ENCODE measurements at places on chromosomes 4 and X.

DNA sequence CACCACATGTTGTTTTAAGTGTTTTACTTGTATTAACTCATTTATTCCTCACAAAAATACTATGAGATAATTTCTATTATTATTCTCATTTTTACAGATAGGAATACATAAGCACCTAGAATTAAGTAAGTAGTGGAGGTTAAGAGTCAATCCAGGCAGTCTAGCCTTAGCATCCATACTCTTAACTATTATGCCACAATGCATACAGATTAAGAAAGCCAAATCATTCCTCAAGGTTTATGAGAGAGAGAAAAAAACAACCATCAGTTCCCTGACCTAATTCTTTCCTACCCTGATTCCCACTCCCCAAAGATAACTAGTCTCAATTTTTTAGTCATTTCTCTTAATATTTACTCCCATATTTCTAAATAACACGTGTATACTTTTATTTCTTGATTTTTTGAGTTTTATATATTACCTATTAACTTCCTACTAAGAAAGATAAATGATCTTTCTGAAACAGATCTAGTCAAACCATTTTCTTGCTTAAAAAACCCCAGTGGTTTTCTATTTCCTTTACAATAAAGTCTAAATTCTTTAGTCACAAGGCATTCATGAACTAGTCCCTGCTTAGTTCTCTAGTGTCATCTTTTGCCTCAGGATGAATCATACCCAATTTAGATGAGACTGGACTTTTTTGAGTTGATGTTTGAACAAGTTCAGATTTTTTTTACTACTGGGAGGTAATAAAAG, 16.0 kb downstream of the UBA6 start:
- no peaks in the 10 kb centered on the region for H3K36me3 ChIP-seq
- no peak overlapping the region for H3K27ac ChIP-seq
- no peaks in the 10 kb centered on the region for H3K27me3 ChIP-seq
- H3K4me3 ChIP-seq = no peak overlapping the region
- DNase-seq = no peak
- no peaks in the 10 kb centered on the region for H3K4me1 ChIP-seq

- no peak overlapping the region for H3K27ac ChIP-seq
- no peak overlapping the region for H3K4me3 ChIP-seq
- DNase-seq = no peak
- no peaks in the 10 kb centered on the region for H3K4me1 ChIP-seq
- H3K27me3 ChIP-seq = no peaks in the 10 kb centered on the region
Observed at GRCh38 chr4:89101256-89102161, 9.8 kb upstream of the TIGD2 start.

DNA sequence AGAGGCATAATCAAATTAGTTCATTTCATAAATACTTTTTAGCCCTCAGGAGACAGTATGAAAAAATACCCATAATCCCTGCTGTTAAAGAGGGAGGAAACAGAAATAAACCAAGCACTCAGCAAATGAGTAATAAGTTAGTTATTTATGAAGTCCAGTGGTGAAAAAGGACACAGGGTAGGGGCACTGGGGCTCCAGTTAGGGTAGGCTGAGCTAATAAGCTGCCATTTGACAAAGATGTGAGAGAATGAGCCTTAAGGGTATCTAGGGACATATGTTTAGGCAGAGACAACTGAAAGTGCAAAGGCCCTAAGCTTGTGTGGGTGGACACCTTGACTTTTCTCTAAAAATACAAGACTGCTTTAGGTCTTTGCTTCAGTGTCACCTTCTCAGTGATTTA, 94.4 kb downstream of the IL15 start:
- no peaks in the 10 kb centered on the region for H3K4me1 ChIP-seq
- H3K27me3 ChIP-seq = no peaks in the 10 kb centered on the region
- H3K27ac ChIP-seq = no peak overlapping the region
- H3K36me3 ChIP-seq = no peaks in the 10 kb centered on the region

DNA sequence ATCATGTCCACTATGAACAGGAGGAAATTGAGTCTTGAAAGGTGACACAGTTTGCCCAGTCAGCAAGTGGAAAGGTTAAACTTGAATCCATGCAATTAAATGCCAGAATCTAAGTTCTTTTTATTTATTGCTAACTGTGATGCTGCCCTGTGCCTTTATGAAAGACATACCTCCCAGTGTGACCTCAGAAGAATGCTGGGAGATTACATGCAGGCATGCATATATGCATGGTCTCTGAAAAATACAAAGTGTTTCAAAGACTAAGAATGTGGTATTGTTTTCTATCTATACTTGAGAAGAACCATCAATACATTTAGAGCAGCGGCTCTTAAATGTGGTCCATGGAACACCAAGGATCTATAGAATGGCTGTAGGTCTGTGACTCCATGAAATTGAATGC, 45.6 kb downstream of the CCDC149 start:
- DNase-seq = no peak
- H3K4me1 ChIP-seq = no peaks in the 10 kb centered on the region
- H3K4me3 ChIP-seq = no peak overlapping the region

DNA sequence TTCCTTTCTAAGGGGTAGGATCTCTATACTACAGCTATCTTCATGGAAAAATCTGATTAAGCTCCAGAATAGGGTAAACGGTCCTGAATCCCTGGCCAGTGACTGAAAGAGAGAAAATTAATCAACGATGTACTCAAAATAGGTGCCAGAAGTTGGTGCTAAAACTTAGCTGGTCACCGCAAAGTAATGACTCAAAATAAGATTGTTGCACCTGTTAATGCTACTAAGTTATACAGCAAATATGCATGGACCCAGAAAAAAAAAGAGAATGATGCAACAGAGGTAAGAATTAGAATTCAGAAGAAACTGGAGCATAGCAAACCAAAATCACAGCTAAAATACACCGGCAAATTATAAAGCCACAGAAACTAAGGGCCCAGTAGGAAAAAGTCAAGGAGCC, 239.7 kb upstream of the FAM241A start:
- no peaks in the 10 kb centered on the region for H3K4me1 ChIP-seq
- no peak overlapping the region for H3K27ac ChIP-seq
- DNase-seq = no peak
- H3K36me3 ChIP-seq = no peaks in the 10 kb centered on the region
- H3K4me3 ChIP-seq = no peak overlapping the region

DNA sequence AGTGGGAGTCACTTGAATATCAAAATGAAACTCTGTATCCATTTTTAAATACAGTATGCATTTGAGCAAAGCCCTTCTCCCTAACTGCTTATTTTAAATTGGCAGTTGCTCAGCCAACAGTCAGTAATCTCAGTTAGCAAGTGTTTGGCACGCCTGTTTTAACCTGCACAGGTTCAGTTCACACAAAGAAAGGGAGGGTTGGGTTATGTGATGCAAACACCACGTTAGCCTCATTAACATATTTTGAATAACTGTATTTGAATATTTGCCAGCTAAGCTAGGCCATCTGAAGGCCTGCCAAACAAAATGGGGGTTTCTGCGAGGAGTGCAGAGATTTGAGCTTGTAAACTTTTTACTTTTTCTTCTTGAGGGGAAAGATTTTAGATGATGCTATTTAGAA, 19.8 kb downstream of the GAB1 start:
- no peak for DNase-seq
- peaks cover 87% of the 10 kb centered on the region for H3K4me1 ChIP-seq
- peak overlapping the region; percentile 60 for H3K27ac ChIP-seq
- no peaks in the 10 kb centered on the region for H3K36me3 ChIP-seq

DNA sequence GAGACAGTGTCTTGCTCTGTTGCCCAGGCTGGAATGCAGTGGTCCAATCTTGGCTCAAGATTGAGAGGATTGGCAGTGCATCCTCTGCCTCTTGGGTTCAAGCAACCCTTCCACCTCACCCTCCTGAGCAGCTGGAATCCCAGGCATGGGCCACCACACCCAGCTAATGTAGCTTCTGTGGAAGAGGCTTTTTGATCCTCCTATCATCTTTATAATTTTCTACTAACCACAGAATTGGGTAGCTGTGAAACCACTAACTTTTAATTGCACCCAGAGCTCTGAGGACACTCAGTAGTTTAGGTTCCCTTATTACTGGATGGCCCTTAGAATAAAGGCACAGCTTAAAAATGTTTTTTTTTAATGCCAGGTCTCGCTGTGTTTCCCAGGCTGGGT, 8.9 kb upstream of the AGA start:
- no peak overlapping the region for H3K27ac ChIP-seq
- H3K4me1 ChIP-seq = no peaks in the 10 kb centered on the region
- H3K27me3 ChIP-seq = no peaks in the 10 kb centered on the region
- H3K36me3 ChIP-seq = no peaks in the 10 kb centered on the region
- DNase-seq = no peak
- no peak overlapping the region for H3K4me3 ChIP-seq

- H3K4me3 ChIP-seq = no peak overlapping the region
- H3K4me1 ChIP-seq = peaks cover 21% of the 10 kb centered on the region
- no peak for DNase-seq
- H3K36me3 ChIP-seq = no peaks in the 10 kb centered on the region
Observed at GRCh38 chr4:8280876-8281440, 11.4 kb downstream of the HTRA3 start.

GRCh38 chr4:42399393-42399792, 2.1 kb downstream of the SHISA3 start:
- H3K4me3 ChIP-seq = no peak overlapping the region
- H3K4me1 ChIP-seq = peaks cover 27% of the 10 kb centered on the region
- H3K27me3 ChIP-seq = peaks cover 98% of the 10 kb centered on the region
- no peaks in the 10 kb centered on the region for H3K36me3 ChIP-seq

DNA sequence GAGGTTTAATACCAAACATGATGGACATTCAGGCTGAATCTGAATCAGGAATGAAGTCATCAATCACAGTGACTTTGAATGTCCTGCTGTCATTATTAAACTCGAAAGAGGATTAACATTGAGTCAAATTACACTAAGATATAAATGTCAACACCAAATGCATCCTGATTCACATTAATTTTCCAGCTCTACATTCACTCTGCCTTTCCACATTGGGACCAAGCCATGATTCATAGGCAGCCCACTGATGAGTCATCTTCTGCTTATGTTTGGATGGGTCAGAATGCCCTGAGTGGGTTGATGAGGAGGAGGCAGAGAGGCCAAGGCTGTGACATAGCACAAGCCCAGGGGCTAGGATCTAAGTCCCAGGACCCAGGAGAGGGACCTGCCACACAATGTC, 247.6 kb upstream of the RPS6KA3 start:
- no peak for DNase-seq
- H3K27ac ChIP-seq = no peak overlapping the region
- no peak overlapping the region for H3K4me3 ChIP-seq
- no peaks in the 10 kb centered on the region for H3K27me3 ChIP-seq
- H3K4me1 ChIP-seq = no peaks in the 10 kb centered on the region

GRCh38 chrX:150805736-150806135, 92.7 kb downstream of the CD99L2 start:
- H3K27ac ChIP-seq = no peak overlapping the region
- no peak for DNase-seq
- no peak overlapping the region for H3K4me3 ChIP-seq

DNA sequence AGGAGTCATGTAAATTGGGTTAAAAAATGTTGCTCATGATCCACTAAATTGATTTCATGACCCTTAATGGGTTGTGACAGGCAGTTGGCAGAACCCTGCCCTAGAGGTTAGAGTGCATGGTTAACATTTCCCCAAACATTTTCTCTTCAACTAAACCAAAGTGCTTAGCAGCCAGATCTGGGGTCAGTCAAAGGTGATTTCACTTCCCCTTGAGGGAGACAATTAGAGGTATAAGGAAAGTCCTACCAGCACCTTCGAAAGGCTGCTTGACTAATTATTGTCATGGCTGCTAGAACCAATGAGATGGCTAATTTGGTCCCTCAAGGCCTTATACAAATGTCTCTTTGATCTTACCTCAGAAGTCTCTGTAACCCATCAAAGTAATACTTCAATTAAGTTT, 30.9 kb upstream of the INTS6L start:
- no peak overlapping the region for H3K27ac ChIP-seq
- H3K4me3 ChIP-seq = no peak overlapping the region

DNA sequence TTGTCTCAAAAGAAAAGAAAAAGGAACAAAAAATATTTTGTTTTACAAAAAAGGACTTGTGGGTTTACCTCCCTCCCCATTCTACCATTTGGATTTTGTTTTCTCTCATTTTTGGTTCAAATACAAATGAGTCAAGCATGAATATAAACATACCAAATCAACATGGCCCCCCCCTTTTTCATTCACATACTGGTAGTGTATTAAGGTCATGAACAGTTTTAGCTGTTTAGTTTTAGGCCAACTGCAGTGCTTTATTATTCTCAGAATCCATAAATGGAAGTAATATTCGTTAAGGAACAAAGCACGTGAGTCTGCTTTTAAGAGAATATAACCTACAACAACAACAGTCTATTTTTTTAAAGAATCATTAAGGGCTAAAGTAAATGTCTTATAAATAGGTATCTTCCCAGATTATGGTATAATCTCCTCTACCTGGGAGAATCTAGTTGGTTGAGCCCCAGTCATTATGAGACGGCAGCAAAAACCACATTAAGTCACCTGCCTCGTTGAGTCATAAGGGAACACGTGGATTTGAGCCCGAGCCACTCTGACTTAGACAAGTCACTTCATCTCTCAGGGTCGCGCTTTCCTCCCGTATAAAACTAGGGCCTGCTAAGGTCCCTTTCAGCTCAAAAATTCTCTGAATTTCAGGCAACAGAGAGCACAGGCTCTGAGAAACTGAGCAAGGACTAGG, 26.7 kb downstream of the BCLAF3 start:
- H3K36me3 ChIP-seq = no peaks in the 10 kb centered on the region
- DNase-seq = no peak
- no peaks in the 10 kb centered on the region for H3K4me1 ChIP-seq
- no peaks in the 10 kb centered on the region for H3K27me3 ChIP-seq
- no peak overlapping the region for H3K27ac ChIP-seq
- H3K4me3 ChIP-seq = no peak overlapping the region

GRCh38 chr4:26030260-26030667, 116.2 kb downstream of the SMIM20 start:
- no peaks in the 10 kb centered on the region for H3K36me3 ChIP-seq
- no peak for DNase-seq
- no peaks in the 10 kb centered on the region for H3K27me3 ChIP-seq
- H3K4me1 ChIP-seq = peaks cover 24% of the 10 kb centered on the region
- H3K27ac ChIP-seq = no peak overlapping the region
- H3K4me3 ChIP-seq = no peak overlapping the region

- no peaks in the 10 kb centered on the region for H3K36me3 ChIP-seq
- no peak overlapping the region for H3K27ac ChIP-seq
- H3K4me3 ChIP-seq = no peak overlapping the region
Observed at GRCh38 chr4:102157984-102158383, 187.3 kb downstream of the SLC39A8 start.

GRCh38 chr4:113050371-113050755, 910 bp downstream of the ANK2 start:
- no peak overlapping the region for H3K27ac ChIP-seq
- H3K36me3 ChIP-seq = no peaks in the 10 kb centered on the region
- DNase-seq = no peak

- no peak for DNase-seq
- H3K36me3 ChIP-seq = no peaks in the 10 kb centered on the region
- no peak overlapping the region for H3K4me3 ChIP-seq
- no peaks in the 10 kb centered on the region for H3K27me3 ChIP-seq
- peaks cover 4% of the 10 kb centered on the region for H3K4me1 ChIP-seq
- no peak overlapping the region for H3K27ac ChIP-seq
Observed at GRCh38 chr4:10589321-10589720, 95.2 kb downstream of the CLNK start.

- H3K27ac ChIP-seq = no peak overlapping the region
- H3K27me3 ChIP-seq = peaks cover 60% of the 10 kb centered on the region
- H3K4me1 ChIP-seq = no peaks in the 10 kb centered on the region
Observed at GRCh38 chr4:165873298-165874071, 448 bp downstream of the TLL1 start.

- no peaks in the 10 kb centered on the region for H3K4me1 ChIP-seq
- no peaks in the 10 kb centered on the region for H3K27me3 ChIP-seq
- DNase-seq = no peak
- no peak overlapping the region for H3K27ac ChIP-seq
- no peak overlapping the region for H3K4me3 ChIP-seq
Observed at GRCh38 chr4:112994732-112995464, 54.6 kb upstream of the ANK2 start.

Measured in hepatocyte (in vitro differentiated cells).